RWPE2 (cell line): ENCODE measurements at places on chromosomes 16 and 17.

DNA sequence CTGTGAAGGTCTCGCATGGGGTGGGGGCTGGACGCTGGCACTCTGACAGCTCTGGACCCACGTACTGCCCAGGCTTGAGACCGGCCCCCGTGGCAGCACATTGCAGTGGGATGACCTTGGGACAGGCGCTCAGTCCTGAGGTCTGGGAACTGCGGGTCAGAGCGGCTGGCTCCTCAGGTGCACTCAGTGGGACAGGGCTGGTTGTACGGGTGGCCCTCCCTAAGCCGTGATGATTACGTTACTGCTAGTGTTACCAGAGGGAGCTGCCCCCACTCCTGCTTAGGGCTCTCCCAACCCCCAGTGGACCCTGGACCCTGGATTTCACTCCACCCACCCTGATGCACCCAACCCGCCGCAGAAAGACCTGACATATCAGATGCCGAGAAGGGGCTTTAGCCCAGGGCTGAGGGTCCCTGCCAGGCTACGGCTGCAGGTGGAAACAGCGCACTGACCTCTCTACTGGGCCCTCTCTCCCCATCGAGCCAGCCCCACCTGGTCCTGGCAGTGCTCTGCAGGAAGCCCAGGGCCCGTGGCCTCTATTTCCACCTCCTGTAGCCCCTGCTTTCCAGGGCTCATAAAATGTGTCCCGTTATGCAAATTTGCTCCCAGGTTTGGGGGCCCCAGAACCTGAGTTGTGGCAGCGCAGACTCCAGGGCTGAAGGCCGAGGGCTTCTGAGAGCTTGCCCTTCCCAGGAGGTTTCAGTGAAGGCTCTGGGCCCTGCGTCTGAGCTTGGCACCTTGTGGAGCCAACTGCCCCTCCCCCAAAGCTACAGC lies 77.2 kb downstream of the RTN4RL1 start:
- DNase-seq = no peak

DNA sequence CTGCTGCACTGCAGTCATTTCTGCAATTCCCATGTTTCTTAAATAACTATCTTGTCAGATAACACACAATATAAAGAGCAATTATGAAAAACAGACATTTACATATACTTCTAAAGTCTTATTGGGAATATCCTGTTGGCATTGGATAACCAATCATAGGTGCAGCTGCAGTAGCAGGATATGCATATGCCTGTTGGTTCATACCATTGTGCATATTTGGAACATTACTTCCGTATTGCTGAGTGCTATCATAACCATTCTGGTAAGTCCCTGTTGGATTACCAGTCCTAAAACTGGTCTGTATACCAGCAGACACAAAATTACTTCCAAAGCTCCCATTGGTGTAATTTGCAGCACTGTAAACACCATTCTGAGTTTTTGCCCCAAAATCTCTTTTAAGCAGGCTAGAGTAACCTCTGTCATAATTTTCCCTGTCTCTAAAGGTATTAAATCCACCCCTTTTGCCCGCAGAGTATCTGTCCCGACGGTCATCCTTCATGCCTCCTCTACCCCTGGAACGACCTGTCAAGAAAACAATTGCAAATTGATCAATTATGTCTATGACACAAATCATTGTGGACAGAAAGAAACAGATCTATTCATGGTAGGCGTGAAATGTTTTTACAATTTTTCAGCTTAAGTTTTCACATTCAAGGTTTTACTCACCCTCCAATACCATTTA lies 3.1 kb upstream of the POLG2 start:
- DNase-seq = no peak

GRCh38 chr17:61130330-61130729 lies 269.3 kb upstream of the TBX2 start:
- no peak for DNase-seq

- DNase-seq = no peak
Observed at GRCh38 chr16:14199199-14199598, 128.1 kb downstream of the MRTFB start.

- DNase-seq = no peak
Observed at GRCh38 chr16:3349175-3349574, 6.5 kb upstream of the OR2C1 start.

DNA sequence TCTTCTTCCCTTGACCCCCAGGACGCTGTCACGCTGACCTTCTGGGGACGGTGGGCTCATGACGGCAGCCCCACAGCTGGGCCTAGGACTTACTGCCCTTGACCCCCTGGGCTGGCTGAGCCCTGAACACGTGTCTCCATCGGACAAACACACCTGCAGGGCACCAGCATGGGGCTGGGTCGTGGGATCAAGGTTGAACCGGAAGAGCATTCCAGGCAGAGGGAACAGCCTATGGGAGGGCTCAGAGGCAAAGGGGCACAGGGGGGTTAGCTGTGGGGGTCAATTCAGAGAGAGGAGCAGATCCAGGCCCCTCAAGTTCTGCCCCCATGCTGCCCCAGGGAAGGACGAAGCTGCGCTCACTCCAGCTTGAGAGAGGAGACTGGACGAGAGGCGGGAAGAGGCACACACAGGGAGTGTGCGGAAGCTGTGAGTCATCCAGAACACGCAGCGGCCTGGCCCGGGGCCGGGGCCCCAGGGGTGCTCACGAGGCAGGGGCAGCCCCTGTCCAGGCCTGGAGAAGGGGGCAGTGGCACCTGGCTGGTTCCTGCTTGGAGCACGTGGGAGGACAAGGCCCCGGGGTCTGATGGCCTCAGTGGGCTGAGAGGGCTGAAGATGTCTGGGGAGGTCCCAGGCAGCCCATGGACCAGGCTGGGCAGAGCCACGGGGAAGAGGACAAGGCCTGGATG lies 9.9 kb downstream of the SSTR5 start:
- DNase-seq = no peak

DNA sequence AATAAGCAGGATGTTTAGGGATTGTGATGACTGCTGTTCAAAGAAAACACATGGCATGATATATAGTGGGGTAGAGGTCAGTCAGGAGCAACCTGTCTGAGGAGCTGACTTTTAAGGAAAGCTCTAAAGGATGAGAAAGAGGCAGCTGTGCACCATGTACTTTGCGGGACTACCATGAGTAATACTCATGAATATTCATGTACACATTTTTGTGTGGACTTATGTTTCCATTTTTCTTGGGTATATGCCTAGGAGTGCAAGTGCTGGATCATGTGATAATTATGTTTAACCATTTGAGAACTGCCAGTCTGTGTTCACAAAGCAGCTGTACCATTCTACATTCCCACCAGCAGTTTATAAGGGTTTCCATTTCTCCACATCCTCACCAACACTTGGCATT lies 35.8 kb downstream of the BEAN1 start:
- no peak for DNase-seq

GRCh38 chr17:68783861-68784260 lies 171.3 kb downstream of the ABCA8 start:
- no peak for DNase-seq

DNA sequence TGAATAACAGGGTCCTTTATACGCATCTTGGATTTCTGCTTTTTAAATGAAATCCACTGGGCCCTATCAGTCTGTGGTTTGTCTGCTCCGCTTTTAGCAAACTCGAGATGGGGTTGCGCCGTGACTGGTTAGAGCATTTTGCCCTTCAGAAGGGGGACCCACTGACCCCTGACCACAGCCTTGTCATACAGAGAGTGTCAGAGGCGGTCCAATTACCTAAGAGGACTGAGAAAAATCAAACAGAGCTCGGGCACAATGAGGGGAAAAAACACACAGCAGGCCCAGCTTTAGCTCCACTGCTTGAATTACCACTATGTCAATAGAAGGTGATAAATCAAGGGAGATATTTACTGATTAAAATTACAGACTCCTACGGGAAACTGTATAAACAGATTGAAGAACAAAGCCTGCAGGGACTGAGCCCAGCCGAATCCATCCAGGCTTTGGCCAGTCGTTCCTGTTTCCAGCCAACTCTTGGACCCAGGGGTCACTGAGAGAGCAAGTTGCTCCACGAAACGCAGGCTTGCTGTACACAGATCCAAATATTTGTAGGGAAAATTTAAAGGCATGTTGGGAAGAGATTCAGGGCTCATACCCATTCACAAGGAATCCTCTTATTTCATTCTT lies 131.9 kb upstream of the ZFHX3 start:
- DNase-seq = no peak

DNA sequence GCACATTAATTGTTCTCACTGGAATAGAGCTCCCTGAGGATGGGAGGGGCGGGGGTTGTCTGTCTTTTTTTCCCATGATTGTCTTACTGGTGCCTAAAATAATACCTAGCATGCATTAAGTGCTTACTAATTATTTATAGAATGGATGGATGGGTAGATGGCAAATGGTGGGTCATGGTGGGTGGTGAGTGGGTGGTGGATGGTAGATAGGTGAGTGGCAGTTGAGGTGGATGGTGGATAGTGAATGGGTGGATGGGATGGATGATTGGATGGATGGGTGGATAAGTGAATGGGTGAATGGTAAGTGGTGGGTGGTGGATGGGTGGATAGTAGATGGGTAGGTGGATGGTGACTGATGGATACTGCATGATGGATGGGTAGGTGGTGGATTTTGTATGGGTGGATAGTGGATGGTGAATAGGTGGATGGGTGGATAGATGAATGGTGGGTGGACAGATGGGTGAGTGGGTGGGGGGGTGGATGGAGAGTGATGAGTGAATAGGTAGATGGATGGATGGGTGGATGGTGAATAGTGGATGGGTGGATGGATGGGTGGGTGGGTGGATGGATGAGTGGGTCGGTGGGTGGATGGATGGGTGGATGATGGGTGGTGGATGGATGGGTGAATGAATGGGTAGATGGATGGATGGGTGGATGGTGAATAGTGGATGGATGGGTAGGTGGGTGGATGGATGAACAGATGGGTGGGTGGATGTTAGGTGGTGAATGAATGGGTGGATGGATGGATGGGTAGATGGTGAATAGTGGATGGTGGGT lies 51.6 kb downstream of the RBFOX3 start:
- DNase-seq = no peak

- DNase-seq = no peak
Observed at GRCh38 chr17:50311483-50311882, 34.4 kb upstream of the XYLT2 start.

DNA sequence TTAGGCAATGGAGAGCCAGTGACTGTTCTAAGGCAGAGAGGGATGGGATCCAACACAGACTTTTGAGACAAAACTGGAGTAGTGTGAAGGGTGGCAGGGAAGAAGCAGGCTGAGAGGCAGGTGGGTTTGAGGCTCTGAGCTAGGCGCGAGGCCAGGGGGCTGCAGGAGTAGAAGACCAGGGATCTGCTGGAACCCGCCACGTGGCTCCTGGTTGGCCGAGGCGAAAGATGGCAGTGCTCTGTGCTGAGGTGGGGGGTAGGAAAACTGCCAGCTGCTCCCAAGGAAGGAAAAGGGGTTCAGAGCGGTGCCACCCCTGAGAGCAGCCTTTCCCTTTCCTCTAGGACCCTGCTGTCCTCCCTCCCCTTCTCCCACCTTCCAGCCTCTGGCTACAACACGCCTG lies 5.6 kb downstream of the CD300LG start:
- no peak for DNase-seq

GRCh38 chr17:44628243-44629188 lies 27.8 kb upstream of the MEIOC start:
- DNase-seq = no peak

- no peak for DNase-seq
Observed at GRCh38 chr16:56866955-56867830, 2.2 kb downstream of the SLC12A3 start.

DNA sequence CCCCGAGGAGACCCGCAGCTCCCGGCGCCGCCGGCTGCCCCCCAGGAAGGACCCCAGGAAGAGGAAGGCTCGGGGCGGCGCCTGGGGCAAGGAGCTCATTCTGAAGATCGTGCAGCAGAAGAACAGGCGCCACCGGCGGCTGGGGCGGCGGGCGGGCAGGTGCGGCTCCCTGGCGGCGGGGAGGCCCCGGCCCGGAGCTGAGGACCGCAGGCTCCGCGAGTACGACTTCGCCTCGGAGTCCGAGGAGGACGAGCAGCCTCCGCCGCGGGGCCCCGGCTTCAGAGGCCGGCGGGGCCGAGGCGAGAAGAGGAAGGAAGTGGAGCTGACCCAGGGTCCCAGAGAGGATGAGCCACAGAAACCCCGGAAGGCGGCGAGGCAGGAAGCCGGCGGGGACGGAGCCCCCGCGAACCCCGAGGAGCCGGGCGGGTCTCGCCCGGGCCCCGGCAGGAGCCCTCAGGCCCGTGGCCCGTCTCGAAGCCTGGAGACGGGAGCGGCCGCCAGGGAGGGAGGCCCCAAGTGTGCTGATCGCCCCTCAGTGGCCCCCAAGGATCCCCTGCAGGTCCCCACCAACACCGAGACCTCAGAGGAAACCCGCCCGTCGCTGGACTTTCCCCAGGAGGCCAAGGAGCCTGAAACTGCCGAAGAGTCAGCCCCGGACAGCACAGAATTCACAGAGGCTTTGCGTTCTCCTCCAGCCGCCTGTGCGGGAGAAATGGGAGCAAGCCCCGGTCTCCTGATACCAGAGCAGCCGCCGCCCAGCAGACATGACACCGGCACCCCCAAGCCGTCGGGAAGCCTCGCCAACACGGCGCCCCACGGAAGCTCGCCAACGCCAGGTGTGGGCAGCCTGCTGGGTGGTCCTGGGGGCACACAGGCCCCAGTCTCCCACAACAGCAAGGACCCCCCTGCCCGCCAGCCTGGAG lies 22.3 kb upstream of the ZFPM1 start:
- no peak for DNase-seq

DNA sequence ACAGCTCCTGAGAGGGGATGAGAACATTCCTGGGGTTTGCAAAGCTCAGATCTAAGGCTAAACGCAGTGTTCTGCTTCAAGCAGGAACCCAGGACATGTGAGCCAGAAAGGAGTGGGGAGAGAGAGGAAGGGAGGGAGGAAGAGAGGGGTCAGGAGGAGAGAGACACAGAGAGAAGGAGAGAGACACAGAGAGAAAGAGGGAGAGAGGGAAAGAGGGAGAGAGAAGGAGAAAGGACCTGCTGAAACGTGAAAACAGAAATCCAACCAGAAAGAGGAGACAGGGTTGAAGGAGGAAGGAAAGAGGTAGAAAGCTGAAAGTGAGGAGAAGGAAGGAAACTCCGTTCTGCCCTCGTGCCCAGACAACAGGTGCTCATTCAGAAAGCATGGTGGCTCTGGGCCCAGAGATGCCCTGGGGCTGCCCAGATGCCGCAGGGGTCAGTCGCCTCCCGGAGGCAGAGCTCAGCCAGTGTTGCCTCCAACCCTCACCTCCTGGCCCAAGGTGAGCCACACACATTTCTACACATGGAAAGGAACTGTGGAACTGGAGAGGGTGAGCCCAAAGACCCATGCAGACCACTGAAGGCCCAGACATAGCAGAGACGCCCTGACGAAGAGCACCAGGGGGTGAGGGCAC lies 49.0 kb upstream of the ENPP7 start:
- no peak for DNase-seq
